ENCODE measurements at places on chromosomes 13 and 19.

GRCh38 chr19:29897466-29897865, 44.6 kb upstream of the URI1 start:
- DNase-seq = no peak

- no peak for DNase-seq
Measured at GRCh38 chr13:49690133-49690994, 922 bp downstream of the EBPL start.

DNA sequence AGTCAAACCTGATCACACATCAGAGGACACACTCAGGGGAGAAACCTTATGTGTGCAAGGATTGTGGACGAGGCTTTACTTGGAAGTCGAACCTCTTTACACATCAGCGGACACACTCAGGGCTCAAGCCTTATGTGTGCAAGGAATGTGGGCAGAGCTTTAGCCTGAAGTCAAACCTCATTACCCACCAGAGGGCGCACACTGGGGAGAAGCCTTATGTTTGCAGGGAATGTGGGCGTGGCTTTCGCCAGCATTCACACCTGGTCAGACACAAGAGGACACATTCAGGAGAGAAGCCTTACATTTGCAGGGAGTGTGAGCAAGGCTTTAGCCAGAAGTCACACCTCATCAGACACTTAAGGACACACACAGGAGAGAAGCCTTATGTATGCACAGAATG, 8.2 kb upstream of the ZNF527 start:
- no peak for DNase-seq

DNA sequence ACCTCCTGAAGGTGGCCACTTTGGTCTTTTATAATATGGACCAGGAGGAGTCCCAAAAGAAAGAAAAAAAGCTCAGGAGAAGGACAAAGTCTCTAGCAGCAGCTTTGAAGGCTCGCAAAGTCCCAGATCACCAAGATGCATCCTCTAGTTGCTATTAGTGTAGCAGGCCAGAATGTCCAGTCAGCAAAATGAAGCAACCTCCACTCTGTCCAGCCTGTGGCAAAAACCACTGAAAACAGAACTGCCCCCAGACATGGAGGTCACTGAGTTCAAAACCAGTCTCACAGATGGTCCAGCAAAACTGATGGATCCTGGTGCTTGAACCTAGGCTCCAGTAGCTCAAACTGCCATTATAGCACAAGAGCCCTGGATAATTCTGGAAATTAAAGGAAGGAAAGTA, 10.4 kb downstream of the LILRB4 start:
- DNase-seq = no peak

DNA sequence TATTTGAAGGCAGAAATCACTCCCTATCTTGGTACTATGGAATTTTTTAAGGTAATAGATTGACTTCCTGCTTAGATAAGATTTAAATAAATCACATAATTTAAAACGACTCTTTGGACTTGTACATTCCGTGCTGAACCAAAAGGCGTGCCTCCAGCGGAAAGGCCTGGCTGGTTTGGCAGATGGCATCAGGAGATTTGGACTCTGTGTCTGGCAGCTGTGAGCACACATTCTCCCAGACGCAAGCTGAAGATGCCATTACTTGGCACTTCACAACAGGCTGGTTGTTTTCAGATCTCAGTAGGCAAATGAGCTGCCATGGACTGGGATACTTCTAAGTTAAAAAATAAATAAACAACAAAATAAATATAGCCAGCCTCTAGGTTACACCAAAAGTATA, 104.5 kb upstream of the SLC15A1 start:
- DNase-seq = no peak

- DNase-seq = no peak
Measured at GRCh38 chr19:18626906-18627305, 9.9 kb upstream of the KLHL26 start.

GRCh38 chr19:41351339-41352245, 2.1 kb downstream of the TGFB1 start:
- DNase-seq = peak; percentile 83

- no peak for DNase-seq
Measured at GRCh38 chr19:13297023-13297422, 146.8 kb downstream of the IER2 start.

Measured in stimulated activated CD4-positive, alpha-beta T cell treated with anti-CD3 and anti-CD28 coated beads, Interleukin-2, amount 100 ng/mL, for 24 hours (primary cell).